ENCODE measurements at places on chromosomes 4 and X.

DNA sequence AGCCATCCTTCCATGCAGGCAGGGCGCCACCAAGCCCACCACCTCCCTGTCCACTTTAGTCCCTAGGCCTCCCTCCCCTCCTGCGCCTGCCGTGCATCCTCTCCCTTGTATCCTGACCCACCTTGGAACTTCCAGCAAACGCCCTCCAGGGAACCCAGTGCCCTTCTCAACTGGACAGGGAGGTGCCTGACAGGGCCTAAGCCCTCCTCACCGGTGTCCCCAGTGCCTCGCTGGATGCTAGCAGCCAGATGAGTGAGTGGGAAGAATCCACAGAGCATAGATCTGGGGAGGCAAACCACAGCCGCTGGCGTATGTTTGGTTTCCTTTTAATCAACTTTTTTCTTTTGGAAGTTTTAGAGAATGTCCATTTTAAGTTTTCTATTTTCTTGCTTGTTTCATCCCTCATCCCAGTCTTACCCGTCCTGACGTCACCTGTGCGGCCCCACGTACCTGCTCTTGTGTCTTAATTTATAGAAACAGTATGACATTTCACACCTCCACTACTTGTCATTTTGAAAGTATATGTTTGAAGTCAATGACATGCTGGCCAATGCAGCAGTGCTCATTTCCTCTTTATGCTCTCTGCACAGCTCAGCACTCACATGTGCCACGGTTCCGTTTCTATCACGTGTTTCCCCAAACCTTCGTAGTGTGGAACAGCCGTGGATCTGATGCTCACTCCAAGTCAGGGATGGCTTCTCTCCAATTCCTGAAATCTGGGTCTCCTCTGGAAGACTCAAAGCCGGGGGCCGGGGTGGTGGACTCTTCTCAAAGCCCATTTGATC is 3.4 kb upstream of the HMX1 start:
- DNase-seq, result no peak

GRCh38 chrX:47172549-47172948 is 21.1 kb upstream of the UBA1 start:
- DNase-seq, result no peak

- DNase-seq, result peak; percentile 26
Measured at GRCh38 chrX:15745179-15745578, 7.1 kb downstream of the CA5B start.

- DNase-seq, result no peak
Measured at GRCh38 chr4:174265916-174266315, 17.6 kb downstream of the FBXO8 start.

All from mammary epithelial cell (primary cell).